ENCODE measurements at places on chromosomes 1 and 21.

DNA sequence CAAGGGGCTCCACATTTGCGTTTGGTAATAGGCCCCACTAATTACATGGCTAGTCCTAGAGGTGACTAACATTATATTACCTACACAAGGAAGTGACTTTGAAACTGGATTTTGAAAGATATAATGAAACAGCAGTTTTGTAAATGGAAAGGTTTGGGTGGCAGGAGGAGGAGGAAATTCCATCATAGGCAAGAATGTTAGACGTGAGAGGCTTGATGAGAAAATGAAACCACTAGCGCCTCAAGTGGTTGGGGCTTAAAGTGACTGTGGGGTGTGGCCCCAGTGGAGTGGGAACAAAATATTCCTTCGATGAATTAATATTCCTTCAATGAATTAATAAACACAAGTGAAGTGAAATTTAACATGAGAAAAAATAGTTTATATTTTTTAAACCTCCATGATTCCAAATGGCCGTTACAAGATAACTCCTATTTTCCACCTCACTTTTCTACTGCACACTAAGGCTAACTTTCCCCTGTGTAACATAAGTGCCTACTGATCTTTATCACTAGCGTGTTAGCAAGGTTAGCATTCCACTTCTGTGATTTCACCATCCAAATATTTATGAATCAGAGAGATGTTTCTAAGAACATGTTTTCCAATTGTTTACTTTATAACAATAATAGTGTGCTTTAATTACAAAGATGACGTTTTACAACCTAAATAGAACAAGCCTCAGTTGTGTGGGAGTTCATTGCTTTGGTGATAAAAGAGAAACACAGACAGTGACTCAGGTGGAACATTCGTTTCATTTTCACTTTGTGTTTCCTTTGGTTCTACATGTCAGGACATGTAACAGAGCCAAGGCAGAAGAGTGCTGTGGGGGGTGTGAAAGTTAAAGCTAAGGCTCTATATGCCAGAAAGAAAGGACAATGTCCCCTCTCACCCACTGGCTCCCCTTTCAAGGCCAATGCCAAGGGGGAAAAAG is 12.5 kb upstream of the ATF3 start:
- DNase-seq: no peak

DNA sequence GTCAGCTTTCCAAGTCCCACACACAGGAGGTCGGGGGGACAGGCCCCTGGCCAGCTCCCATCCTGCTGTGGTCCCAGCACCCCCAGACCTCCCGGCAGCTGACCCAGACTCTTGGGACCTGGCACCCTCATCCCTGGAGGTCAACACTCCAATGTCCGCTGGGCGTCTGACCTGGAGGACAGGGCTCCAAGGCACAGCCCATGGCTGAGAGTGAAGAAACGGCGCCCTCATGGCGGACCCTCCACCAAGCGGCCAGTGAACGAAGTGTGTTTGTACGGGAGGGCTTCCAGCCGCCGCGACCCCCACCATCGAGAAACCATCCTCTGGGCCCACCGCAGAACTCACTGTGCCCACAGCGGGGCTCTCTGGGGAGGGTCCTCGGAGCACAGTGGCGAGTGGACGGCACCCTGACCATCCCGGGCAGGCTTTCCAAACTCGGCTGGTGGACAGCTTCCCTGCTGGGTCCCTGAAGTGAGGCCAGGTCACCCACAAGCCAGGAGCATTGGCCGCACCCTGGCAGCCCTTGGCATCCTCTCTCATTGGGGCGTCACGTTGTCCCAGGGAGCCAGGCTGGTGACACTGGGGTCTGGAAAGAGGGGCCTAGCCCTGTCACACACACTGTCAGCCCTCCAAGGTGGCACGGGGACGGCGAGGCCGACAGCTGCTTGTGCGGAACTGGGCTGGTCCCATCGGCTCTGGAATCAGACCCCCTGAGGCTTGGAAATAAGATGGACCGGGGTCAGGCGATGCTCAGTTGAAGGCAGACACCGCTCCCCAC is 47.8 kb upstream of the COL6A2 start:
- no peak for DNase-seq

- DNase-seq: no peak
Measured at GRCh38 chr21:38956856-38957571, 151.3 kb downstream of the ETS2 start.

GRCh38 chr1:176466514-176466913 is 3.5 kb downstream of the PAPPA2 start:
- DNase-seq: no peak

DNA sequence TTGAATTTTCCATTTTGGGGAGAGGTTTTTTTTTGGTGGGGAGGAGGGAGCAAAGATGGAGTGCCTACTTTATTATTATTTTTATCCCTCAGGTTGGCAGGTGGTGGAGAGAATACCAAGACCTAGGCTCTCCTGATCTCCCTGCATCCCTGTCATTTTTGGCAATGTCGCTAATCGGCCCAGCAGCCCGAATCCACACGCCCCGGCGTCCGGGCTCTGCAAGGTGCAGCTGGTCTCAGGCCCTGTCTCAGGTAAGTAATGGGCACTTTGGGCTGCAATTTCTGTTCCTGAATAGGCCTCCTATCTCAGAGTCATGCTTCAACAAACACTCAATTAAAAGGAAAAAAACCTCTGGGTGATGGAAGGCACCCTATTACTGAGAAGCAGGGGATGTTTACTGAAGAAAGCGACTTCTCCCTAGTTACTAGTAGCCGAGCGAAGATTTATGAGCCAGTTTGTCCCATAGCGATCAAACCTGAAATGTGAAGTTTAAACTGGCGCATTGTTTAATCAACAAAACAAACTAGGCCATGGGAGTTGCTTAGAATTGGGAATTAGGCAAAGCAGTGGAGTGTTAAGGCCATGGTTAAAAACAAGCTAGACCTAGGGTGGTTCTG is 137.8 kb downstream of the RWDD3 start:
- DNase-seq: no peak

DNA sequence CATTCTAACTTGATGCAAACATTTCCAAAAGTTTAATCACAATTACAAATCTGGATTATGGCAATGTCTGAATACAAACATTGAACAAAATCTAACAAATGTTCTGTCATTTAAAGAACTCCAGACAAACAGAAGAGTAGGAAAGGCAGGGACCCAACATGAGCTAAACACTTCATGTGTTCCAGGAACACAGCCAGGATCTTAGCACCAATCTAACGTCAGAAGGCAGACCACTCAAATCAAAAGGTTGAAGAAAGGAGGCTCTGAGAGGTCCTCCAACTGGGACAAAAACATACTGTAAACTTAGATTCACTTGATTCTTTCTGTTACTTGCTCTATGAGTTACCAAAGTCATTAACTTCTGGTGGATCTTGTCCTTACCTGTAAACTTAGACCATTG is 374.0 kb downstream of the NEGR1 start:
- no peak for DNase-seq

DNA sequence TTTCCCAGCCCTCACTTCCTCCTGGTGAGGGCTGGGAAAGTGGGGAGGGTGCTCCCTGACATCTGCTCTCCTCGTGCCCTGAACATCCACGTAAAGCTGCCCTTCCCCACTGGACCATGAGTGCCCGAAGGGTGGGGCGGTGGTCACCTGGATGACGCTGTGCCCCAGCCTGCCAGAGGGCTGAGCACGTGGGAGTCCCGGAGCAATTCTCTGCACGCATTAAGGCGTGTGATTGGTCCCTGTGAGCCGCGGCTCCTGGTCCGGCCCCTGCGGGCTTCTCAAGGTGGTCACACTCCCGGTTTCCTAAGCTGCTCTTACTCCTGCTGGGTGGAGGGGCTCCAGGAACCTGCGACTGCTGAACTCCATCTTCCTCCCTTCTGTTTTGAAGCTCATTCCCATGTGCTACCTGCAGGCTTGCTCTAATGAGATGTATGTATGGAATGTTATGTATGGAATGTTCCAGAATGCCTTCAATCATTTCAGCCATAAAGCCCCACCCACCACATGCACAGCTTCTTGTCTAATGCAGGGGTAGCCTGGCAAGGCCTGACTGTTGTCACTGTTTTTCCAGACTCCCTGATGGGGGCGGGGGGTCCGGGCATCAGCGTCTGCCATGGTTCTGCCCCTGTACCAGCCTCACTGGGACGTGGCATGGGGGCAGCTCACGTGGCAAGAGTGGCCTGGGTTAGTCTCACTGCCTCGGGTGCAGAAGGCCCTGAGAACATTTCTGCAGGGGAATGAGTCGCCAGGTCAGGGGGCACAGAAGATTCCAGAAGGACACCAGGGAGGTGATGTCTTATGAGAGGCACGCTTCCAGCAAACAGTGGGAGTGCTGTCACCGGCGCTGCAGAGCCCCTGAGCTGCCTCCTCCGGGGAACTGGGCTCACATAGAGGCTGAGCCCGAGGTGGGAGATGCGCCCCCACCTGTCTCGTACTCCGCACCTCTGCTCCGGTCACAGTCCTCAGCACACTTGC is 19.4 kb downstream of the KRTAP10-1 start:
- DNase-seq: no peak

- DNase-seq: no peak
Measured at GRCh38 chr1:33335020-33335419, 14.1 kb upstream of the A3GALT2 start.

DNA sequence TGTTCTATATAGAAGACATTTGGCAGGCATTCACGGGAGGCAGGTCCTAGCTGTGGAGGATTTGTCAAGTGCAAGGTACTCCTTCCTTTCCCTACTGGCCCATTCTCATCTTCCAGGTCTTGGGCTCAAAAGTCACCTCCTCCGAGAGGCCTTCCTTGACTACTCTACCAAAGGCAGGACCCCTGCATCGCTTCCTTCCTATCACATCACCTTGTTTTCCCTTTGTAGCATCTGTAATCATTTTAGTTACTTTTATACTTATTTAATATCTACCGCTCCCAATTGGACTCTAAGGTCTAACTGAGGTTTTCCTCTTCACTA is 296.8 kb upstream of the KAZN start:
- DNase-seq: no peak

DNA sequence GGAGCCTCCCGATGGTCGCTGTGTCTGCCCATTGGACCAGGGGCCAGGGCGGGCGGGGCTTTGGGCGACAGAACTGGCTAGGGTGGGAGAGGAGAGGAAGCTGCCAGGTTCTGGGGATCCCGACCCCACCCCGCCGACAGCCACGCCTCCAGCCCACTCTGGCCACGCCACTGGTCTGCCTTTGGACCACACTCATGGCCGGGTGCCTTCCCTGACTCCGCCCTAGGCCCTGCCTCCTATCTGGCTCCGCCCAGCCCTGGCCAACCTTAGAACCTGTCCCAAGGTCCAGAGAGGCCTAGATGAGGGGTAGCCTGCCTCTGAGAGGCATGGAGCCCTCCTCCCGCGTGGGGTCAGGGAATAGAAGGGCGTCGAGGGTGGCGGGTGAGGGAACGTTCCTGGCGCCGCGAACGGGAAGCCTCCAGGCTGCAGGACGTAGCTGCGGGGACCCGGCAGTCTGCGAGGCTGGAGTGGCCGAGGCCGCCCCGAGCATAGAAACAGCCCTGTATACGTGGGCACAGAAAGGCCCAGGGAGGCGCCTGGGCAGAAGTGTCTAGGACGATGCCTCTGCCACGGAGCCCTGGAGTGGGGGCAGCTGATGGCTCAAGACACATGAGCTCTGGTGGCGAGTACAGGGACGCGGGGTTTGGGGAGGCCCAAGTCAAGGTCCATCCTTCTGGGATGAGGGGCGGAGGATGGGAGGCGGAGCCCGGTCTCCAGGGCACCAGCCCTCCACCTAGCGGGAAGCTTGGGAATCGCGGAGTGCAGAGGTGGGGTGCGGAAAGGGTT is 11.5 kb upstream of the COL16A1 start:
- no peak for DNase-seq

DNA sequence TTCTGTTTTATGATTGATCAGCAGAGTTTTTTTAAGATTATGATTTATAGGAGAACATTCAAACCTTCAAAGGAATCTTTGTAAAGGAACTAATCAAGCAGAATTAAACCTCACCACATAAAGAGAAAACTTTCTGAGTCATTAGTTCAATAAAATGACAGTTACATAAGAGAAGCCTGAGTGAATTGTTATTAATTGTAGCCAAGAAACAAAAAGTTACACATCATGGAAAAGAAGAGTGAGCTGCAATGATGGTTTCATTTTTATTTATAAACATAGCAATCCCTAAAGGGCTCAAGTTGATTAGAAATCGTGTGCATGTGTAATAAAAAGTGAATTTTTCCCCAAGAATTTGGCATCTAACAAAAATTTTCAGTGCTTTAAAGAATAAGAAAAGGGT is 731.4 kb downstream of the LTN1 start:
- DNase-seq: no peak

GRCh38 chr1:108801101-108801500 is 54.6 kb downstream of the STXBP3 start:
- no peak for DNase-seq

DNA sequence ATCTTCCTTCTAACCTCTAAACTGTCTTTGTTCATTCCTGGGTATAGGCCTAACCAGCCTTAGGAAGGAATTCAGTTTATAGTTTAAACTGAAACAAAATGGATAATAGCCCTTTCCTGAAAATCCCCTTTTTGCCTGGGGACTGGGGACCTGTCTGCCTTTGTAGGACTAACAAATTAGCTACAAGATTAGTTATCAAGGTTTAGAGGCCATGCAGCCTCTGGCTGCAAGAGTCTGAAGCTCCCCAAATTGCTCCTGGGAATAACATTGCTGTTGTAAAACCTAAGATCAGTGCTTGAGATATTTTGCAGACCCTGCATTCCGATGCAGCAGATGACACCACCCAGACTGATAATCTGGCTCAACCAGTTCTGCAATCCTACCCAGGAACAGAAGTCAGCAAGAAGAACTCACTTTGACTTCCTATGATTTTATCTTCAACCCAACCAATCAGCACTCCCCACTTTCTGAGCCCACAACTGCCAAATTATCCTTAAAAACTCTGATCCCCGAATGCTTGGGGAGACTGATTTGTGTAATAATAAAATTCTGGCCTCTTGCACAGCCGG is 96.6 kb upstream of the ETV3 start:
- DNase-seq: no peak

DNA sequence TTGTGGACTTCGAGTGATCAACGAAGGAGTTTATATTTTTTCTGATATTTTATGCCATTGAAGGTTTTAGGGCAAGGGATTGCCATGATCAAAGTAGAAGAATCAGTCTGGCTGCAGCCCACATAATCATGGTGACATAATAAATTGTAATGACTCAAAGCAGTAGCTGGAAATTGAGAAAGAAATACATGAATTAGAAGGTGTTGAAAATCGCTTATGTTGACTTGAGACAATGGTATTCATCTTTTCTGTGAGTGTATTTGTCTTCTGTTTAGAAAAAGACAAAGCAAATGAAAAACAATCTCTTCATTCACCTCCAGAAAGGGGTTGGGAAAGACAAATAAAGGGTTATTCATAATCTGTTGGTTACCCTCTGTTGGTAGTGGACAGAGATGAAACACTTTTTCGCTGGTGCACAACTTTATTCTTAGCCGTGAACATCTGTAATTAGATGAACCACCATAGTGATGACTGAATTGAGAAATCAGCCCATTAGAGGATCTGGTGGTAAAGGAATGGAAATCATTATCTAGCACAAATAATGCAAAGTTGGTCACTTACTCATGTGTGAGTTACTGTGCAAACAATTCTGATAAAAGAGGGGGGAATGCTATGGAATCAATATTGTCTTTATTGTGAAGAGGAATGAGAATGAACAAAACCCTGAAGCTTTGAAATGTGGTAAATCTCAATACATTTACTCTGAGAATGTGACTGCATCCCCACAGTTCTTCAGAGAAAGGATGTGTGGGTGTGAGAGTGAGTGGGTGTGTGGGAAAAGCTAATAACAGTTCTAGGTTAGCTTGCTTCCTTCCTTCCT is 121.8 kb downstream of the NTNG1 start:
- no peak for DNase-seq

- DNase-seq: no peak
Measured at GRCh38 chr1:228494970-228495853, 8.0 kb downstream of the RNF187 start.
